NCI-H1105 treated with DMSO at 0.1 percent for 48 hours (cell line): ENCODE measurements at places on chromosomes 5 and 9.
A peak's percentile ranks its signal among the peaks of the same experiment; 100 is the strongest.

- DNase-seq, result peak; percentile 49
Measured at GRCh38 chr5:135426102-135427082, 20.8 kb downstream of the DCANP1 start.

DNA sequence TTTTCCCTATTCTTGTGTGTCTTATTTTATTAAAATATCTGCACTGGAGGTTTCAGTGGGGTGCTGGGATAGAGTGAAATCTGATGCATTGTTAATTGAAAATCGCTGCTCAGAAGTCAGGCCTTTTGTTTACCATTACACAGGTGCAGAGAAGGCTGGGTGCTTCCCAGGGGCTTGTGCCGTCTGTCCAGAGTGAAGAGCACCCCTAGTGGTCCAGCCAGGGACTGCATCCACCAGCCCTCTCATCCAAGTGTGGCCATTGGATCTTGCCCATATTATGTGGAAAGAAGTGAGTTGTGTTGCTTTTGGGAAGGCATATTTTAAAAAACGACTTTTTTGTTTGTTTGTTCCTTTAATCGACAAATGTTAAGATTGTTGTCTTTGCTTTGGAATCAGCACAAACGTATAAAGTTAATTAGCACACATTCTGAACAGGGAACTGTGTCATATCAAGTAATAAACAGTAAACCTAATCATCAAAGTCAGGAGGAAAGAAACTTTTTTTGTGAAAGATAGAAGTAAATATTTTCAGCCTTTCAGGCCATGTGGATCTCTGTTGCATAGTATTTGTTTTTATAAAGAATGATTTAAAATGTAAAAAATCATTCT is 315.6 kb downstream of the MTRR start:
- peak; percentile 45 for DNase-seq

DNA sequence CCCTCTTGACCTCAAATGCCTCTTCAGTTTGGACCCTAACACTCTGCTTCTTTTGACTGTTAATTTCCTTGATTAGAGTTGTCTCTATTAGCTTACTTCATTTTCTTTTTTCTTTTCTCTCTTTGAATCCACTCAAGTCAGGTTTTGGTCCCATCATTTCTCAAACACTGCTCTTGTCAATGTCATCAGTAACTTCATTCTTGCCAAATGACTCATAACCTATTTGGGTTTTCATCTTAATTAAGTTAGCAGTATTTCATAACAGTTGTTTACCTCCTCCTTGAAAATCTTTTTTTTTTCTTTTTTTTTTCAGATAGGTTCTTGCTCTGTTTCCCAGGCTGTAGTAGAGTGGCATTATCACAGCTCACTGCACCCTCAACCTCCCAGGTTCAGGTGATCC is 119.6 kb downstream of the PARP8 start:
- no peak for DNase-seq

DNA sequence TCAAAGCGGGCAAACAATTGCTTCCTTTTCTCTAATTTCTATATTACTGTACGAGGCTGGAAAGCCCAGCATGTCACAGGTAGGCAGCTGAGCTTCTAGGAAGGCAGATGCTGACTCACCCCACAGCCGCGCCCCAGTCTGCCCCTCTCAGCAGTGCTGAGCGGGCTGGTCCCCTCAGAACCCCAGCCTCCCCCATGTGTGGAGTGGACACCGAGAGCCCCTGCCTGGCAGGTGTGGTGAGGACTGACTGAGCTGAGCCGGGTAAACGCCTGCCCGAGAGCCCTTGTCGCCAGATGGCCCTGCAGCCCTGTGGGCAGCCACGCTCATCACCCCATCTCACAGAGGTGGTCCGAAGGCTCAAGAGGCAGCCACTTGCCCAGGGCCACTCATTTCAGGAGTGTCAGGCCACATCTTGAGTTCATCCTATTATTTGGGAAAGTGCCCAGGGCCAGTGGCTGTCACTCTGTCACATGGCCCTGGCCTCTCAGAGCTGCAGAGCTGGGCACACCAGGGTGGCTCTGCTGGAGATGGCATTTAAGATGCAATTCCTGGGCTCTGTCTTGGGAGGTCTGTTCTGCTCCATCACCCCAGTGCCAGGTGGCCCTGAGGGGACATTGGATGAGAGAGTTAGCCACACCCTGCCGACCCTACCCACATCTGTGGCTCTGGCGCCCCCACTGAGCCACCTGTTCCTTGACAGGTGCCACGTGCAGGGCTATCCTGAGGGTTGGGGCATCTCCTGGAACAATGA is 12.4 kb downstream of the CARD19 start:
- DNase-seq, result no peak

DNA sequence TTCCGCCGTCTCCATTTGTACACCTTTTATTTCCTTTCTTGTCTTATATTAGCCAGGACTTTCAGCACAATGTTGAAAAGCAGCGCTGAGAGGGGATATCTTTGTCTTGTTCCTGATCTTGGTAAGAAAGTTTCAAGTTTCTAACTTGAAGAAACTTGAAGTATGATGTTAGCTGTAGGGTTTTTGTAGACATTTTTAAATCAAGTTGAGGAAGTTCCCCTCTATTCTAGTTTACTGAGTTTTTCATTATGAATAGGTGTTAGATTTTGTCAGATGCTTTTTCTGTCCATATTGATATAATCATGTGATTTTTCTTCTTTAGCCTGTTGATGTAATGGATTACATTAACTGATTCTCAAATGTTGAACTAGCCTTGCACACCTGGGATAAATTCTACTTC is 425.7 kb downstream of the PIK3R1 start:
- no peak for DNase-seq

DNA sequence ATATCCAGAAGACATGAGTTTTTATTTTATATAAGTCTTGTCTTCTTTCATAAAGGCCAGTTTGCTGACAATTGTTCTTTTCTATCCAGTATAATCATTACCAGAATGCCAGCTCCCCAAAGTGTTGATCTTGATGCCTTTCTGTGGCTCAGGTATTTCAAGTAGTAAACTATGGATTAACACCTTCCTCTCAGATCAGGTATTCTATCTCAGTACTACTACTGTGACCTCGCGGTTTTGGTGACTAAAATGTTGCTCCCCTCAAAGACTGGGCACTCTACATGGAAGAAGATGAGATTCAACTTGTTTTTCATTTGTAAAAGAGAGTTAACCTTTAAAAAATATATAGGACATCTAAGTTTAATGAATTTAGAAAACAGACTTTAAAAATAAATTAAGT is 58.1 kb downstream of the GNG10 start:
- DNase-seq, result no peak

DNA sequence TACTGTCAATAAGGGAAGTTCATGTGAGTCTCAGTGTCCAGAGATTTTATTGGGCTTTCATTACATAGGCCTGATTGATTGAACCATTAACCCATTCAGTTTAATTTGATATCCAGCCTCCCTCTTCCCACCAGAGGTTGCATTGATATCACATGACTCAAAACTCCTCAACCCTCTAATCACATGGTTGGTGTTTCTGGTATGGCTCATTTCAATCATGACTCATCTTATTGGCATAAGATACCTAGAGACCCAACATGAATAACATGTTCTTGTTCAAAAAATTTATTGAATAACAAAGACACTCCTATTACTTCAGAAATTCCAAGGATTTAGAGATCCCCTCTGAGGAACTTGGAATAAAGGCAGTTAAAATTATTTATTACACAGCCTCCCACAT is 982.2 kb downstream of the TLE1 start:
- no peak for DNase-seq

- no peak for DNase-seq
Measured at GRCh38 chr5:12183003-12183402, 278.8 kb upstream of the CTNND2 start.

- DNase-seq, result peak; percentile 79
Measured at GRCh38 chr5:55406292-55406691, 98.5 kb downstream of the MTREX start.

DNA sequence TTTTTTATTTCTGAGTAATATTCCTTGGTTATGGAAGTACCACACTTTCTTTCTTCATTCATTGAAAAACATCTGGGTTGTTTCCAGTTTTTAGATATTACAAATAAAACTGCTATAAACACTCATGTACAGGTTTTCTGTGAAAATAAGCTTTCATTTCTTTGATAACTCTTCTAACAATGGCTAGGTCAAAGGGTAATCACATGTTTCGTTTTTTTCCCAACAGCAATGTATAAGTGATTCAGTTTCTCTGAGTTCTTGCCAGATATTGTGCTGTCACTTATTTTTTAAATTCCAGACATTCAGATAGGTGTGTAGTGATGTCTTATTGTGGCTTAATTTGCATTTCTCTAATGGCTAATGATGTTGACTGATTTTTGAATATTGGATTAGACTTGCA is 16.7 kb upstream of the TNPO1 start:
- DNase-seq, result no peak

- DNase-seq, result no peak
Measured at GRCh38 chr9:92242260-92243136, 51.0 kb downstream of the IARS1 start.

DNA sequence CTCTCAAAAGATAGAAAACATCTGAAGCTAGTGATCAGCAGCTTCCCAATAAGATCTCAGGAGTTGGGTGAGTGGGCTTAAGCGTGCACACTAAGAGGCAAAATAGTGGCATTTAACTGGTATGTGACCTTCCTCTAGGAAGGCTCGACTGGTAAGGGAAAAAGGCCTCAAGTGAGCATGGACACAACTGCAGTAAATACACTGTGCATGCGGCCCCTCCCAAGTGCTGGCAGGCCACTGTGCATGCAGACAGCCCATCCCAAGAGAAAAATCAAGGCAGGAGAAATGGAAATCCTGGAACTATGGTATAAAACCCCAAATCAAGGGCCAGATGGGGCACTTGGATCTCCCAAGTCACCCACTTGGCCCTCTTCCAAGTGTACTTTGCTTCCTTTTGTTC is 112.7 kb downstream of the SMC2 start:
- DNase-seq, result no peak

GRCh38 chr9:76289042-76289441 is 105.2 kb downstream of the RFK start:
- no peak for DNase-seq

- no peak for DNase-seq
Measured at GRCh38 chr5:165152058-165152457, 1646.6 kb downstream of the MAT2B start.

- no peak for DNase-seq
Measured at GRCh38 chr9:130172858-130173665, 858 bp downstream of the NCS1 start.

GRCh38 chr9:134968011-134968822 is 50.5 kb upstream of the FCN1 start:
- peak; percentile 36 for DNase-seq

DNA sequence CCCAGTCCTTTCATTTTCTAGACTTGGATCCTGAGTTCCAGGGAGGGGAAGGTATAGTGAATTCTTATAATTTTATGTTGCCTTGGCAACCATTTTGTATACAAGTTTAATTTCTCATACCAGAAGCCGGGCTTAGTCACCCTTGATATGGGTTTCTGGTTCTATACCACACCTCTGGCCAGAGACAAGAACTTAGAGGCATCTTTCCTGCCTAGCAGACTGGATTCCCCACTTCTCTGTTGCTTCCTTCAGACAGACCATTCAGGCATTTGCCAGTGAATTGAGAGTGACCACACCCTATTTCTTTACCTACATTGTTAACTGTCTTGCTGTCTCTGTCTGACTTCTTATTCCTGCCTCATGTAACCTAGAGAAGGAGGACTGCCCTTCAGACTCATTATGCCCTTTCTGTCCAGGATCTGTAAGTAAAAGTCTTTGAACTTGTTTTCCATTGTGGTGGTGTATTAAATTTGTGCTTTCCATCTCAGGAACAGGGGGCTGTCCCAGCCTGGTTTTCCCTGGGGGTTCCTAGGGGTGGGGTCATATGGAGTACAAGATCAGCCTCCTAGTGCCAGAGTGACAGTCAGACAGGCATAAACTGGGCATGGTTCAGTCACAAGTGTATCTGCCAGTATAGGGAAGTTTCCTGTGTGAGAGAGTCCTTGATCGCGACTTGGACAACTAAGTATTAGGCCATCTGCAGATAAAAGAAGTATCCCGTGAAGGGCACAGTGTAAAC is 27.4 kb downstream of the TNFSF8 start:
- DNase-seq, result no peak

DNA sequence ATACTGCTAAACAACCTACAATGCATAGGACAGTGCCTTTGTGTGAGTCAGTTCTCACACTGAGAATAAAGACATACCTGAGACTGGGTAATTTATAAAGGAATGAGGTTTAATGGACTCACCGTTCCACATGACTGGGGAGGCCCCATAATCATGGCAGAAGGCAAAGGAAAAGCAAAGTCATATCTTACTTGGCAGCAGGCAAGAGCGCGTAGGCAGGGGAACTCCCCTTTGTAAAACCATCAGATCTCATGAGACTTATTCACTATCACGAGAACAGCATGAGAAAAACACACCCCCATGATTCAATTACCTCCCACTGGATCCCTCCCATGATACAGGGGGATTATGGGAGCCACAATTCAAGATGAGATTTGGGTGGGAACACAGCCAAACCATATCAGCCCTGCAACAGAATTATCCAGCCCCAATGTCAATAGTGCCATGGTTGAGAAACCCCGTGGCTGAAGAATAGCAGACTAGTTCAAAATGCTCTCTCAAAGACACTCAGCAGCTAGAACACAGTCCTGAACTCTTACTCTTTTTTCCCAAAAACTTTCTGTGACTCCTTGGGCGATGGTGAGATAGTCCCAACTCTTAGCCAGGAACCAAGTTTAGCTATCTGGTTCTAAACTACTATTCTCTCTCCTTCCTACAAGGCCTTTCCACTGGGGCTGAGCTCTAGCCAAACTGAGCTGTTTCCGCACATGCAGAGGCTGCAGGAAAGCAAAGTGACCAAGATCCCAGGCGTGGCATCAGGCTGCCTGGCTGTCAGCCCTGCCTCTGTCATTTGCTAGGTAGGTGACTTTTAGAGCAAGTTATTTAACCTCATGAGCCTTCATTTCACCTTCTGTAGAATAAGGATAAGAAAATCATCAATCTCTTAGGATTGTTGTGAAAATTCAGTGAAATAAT is 21.7 kb downstream of the FAT2 start:
- DNase-seq, result no peak

GRCh38 chr5:41686191-41686590 is 175.8 kb upstream of the PLCXD3 start:
- no peak for DNase-seq

- no peak for DNase-seq
Measured at GRCh38 chr9:96029722-96030530, 154.4 kb downstream of the ERCC6L2 start.

DNA sequence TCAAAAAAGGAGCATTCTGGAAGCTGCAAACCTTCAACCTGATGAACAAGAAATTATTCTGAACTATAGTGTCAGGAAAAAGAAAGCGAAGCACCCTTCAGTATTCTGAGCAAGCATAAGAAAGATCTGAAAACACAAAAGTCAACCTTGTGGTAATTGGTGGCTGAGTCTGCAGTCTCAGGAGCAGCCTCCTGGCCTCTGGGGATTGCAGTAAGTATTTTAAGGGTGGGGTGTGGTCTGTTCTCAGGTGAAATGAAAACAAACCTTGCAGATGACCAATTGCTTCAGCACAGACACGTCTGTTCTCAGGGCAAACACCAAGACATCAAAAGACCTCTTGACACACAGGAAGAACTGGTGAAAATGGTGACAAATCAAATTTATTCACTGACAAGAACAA is 147.8 kb upstream of the RAPGEF1 start:
- DNase-seq, result no peak
